ENCODE measurements at places on chromosomes 4 and X. TPM values are rescaled to one million over a fixed set of nuclear protein-coding genes. Genes with fewer than 3 reads are reported as not detected.

Gene PNMA3
- not detected for total RNA-seq

Gene ATP1B4
- total RNA-seq = not detected

Gene RASL11B
- not detected for total RNA-seq

Gene MAGEB1
- not detected for total RNA-seq

Gene SLC9B1
- 0.22 TPM for total RNA-seq

Gene DDIT4L
- 17.0 TPM for total RNA-seq

Gene TMSB15C
- 7.3 TPM for total RNA-seq

Gene IGSF1
- total RNA-seq = not detected

Gene TMEM144
- 14.9 TPM for total RNA-seq

Gene CSAG1
- total RNA-seq = not detected

Gene RADX
- total RNA-seq = 0.27 TPM

Gene INTS6L
- 4.7 TPM for total RNA-seq

Gene F8
- total RNA-seq = 1.0 TPM

Gene NPY2R
- total RNA-seq = not detected

Gene GLRA2
- total RNA-seq = not detected

Gene HTR2C
- not detected for total RNA-seq

Gene UCHL1
- total RNA-seq = 768 TPM

Gene SSX2
- total RNA-seq = not detected

Gene VCX2
- total RNA-seq = not detected

Gene ZDHHC15
- 0.14 TPM for total RNA-seq

Gene RNF128
- total RNA-seq = not detected

Gene IL21
- total RNA-seq = not detected

Gene TMEM154
- total RNA-seq = 20.7 TPM

Gene PDE5A
- 2.8 TPM for total RNA-seq

Gene ITM2A
- total RNA-seq = 40.1 TPM

Data from thoracic aorta endothelial cell (primary cell).